ENCODE measurements at places on chromosomes 16 and 17.

- DNase-seq: no peak
Measured at GRCh38 chr17:31802502-31802901, 56.5 kb downstream of the COPRS start.

DNA sequence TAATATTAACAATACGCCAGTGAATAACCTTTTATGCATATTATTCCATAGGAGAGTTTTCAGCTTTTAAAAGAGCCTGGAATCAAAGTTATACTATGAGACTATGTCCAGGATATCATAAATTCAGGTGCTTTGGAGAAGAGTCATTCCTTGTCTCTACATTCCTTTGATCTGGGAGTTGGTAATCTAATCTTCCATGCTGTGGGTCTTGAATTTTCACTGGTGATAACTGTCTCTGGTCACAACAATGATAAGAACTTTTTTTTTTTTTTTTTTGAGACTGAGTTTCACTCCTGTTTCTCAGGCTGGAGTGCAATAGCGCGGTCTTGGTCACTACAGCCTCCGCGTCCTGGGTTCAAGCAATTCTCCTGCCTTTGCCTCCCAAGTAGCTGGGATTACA, 50.8 kb downstream of the CHD9 start:
- no peak for DNase-seq

DNA sequence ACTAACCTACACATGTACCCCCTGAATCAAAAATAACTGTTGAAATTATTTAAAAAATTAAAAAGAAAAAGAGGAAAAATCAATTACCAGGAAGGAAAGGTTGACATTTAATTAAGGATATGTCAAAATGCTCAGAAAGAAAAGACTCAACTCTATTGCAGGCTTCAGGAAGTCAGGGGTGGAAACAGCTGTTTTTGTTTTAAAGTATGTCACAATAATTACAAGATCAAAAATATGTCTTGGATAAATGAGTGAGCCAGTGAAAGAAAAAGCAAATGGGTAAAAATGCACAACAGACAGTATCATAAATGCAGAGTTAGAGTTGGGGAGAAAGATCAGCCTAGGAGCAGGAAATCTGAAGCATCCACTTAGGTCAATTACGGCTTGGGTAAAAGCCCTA, 146.0 kb downstream of the CDH11 start:
- DNase-seq: no peak

- DNase-seq: no peak
Measured at GRCh38 chr17:77839698-77840512, 118.6 kb upstream of the TNRC6C start.

- no peak for DNase-seq
Measured at GRCh38 chr16:50802000-50802399, 60.1 kb downstream of the CYLD start.

- DNase-seq: no peak
Measured at GRCh38 chr16:65757064-65757463, 609.4 kb upstream of the CDH5 start.

- DNase-seq: no peak
Measured at GRCh38 chr17:6654841-6655731, 3.5 kb downstream of the C17orf100 start.

DNA sequence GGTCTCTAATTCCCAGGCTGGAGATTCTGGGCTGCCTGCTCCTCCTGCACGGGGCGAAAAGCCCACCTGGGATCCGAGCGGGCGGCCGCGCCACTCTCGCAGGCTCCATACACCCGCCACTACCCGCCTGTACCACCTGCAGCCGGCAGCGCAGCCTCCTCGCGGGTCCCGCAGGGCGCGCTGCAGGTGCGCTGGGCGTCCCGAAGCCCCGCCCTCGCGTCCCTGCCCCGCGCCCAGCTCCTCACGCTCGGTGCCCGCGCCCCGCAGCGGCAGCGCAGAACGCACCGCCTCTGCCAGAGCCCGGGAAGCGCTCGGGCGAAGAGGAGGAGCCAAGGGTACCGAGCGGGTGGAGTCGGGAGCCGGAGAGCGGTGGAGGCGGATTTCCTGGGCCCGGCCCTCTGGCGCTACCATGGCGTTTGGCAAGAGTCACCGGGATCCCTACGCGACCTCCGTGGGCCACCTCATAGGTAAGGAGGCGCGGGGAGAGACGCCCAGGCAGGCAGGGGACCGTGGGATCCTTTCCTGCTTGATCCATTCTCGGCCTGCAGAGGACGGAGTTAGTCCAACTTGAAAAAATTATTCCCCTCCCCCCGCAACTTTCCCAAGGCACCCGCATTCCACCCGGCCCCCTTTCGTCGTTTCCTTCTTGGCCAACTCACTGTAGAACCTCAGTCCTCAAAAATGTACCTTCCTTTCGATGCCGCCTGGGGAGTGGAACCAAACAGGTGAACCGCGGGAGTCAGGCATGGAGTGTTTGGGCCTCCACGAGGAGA, at the start of gene TOM1L1:
TSS of gene TOM1L1 (plus strand) at position 396 of the 773 bp plus-strand sequence. CDS start at position 410, 14 bp downstream.
- peak; percentile 72 for DNase-seq

DNA sequence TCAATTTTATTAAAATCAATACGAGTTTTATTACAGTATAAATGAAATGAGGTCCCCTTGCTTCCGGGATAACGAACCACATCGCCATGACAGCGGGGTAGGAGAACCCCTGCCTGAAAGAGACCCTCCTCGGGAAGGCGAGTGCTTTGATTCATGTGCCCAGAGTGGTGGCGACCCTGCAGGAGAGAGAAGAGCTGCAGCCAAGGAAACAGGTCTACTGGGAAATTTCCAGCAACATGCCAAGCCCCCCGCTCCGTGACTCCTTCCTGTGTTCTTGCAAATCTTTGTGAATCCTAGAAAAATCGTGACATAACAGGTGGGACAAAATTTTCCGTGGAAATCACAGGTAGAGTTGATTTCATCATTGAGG, 162.5 kb downstream of the WSCD1 start:
- no peak for DNase-seq

DNA sequence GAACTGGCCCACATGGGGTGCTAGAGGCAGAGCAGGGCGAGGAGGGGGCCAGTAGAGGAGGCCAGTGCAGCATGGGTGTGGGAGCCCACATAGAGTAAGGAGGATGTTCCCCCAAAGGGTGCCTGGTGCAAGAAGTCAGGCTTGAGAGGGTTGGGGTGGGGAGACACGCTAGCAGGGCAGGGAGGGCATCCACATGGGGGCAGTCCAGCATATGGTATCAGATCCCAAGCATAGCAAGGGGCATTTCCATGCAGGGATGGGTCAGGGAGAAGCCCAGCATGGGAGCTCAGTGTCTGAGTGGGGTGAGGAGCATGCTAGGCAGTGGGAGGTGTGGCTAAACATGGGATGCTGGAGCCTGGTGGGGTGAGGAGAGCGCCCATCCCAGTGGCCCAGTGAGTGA, 213.7 kb downstream of the COPRS start:
- no peak for DNase-seq

DNA sequence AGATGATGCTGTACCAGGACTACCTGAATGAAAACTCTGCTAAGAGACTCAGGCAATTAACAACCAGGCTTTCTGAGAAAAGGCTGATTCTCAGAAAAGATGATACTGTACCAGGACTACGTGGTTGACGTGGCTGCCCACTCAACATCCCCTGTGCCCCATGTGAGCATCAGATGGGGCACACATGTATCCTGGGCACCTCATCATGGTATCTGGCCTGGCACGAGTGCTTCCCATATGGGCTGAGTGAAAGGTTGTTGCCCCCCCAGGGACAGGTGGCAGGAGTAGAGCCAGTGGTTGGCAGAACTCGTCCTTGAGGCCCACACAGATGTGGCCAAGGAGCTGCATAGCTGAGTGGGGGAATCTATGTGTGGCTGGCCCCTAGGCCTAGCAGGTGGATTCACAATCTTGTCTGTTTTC, 3.5 kb upstream of the CES4A start:
- no peak for DNase-seq

GRCh38 chr17:18858567-18859245, 775 bp downstream of the PRPSAP2 start:
- DNase-seq: no peak

DNA sequence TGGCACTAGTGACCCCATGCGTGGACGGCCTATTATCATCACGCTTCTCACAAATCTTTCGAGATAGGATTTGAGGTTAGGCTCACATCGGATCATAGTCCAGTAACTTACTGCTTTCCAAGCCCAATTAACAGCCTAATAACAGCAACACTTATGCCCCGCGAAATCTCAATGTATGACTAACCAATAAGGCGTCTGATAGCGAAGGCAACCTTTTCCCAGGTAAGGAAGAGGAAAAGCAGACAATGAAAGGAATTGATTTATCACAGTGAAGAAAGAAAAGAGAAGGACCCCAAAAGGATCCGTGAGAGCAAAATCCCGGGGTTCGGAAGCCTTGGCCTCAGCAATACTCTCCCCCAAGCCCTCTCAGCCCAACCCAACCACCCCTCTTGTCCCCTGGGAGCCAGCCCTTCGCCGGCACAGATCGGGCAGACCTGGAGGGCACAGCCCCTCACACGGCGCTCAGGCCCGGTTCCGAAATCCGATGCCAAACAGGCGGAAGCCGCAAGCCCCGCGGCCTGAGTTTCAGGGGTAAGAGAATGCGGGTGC, 534 bp downstream of the GPATCH8 start:
- DNase-seq: no peak

GRCh38 chr17:61205401-61205800, 194.2 kb upstream of the TBX2 start:
- DNase-seq: no peak

DNA sequence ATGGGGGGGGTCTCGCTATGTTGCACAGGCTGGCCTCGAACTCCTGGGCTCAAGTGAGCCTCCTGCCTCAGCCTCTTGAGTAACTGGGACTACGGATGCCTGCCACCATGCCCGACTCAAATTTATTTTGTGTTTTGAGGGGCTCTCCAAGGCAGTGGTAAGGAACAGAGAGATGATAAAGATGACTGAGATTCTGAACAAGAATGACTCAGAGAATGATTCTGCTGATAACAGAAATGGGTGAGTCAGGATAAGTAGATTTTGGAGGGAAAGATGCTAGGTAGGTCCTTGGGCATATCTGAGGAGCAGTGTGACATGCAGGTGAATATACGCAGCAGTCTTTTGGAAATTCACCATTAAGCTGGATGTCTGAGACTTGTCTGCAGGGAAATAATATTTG, 2.6 kb downstream of the TMEM220 start:
- DNase-seq: no peak

DNA sequence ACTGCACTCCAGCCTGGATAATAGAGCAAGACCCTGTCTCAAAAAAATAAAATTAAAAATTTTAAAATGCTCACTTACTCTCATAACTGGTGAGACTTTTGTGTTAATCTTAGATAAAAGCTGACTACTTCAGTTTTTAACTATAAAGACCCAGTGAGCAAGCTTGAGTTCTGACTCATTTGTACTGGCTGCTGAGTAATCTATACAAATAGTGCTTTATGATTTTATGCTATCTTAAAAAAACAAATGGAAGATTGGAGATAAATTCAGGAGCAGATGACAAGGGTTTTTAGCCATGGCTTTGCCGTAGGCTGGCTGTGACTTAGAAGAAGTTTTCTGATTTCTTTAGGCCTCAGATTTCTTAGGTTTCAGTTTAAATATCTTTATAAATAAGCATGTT, 30.5 kb downstream of the SNTB2 start:
- DNase-seq: peak; percentile 84

- no peak for DNase-seq
Measured at GRCh38 chr17:30965686-30966085, 5.2 kb upstream of the RNF135 start.

DNA sequence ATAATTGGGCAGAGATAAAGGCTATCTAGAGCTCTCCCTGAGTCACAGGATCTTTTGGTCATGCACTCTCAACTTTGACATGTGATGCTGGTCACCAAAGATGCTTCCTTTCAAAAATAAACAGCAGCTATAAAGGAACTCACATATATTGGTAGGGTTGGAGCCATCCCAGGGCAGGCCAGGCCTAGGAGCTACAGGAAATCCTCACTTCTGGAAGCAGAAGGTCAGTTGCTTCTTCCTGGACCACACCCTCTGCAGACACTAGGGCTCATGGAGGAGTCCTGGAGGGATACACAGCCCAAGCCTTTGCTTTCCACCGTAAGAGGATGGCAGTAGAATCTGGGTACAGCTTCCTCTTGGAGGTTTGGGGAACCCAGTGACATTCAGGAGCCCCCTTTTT, 24.6 kb downstream of the SOST start:
- no peak for DNase-seq

- no peak for DNase-seq
Measured at GRCh38 chr17:57561072-57561861, 183.8 kb downstream of the CCDC182 start.

- no peak for DNase-seq
Measured at GRCh38 chr17:66555605-66556004, 253.2 kb downstream of the PRKCA start.

GRCh38 chr17:79057737-79058385, 16.8 kb upstream of the ENGASE start:
- DNase-seq: no peak

- DNase-seq: no peak
Measured at GRCh38 chr16:12130691-12131290, 154.3 kb downstream of the SNX29 start.

DNA sequence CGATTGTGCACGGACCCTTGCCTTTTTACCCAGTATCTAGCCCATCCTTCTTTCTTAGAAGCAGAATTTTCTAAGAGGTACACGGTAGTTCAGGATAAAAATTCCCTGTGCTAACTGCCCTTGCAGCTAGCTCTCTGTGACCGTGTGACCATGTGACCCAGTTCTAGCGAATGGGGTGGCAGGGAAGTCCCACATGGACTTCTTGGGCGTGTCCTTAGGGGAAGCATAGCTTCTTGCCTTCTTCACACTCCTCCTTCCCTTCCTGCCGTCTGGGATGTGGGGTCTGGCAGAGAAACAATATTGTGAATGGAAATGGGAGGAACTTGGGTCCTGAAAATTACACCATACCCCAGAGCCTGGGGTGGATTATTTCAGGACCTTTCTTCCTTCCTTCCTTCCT, 670.7 kb downstream of the MAF start:
- DNase-seq: no peak

DNA sequence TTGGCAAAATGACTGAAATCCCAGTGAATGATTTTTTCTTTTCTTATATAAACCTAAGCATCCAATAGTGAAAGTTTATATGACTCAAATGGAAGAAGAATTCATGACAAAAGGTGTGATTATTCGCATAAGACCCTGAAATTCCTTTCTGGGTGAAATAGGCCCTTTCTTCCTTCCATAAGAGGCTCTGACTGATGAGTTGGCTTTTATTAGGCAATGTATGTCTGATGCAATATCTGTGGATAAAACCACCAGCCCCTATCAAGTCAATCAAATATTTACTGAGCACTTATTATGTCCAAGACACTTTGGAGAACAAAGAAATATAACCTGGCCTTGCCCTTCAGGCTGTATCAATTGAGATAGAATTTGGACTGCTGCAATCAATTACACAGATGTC, 316.6 kb downstream of the CDH13 start:
- DNase-seq: no peak

DNA sequence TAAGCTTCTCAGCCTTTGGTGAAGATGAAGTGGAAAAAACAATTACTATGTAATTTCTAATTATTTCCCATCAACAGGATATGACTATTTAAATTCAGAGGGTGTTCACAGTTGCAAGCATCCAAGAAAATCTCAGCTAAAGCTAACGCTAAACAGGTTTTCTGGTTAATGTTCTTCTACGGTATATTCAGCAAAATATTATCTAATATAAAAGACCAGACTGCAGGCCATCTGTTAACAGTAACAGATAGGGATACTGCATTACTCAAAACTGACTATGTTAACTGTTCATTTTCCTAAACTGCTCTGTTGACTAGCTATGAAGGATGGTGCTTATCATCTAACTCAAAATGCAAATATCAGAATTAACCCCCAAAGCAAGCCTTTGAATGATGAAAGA, 32.8 kb downstream of the GLG1 start:
- DNase-seq: no peak

GRCh38 chr16:35559911-35560636, 2100.7 kb downstream of the TP53TG3F start:
- DNase-seq: no peak

Measured in fibroblast of skin of back (primary cell).